ENCODE measurements at places on chromosomes 11 and 22.
A peak's percentile ranks its signal among the peaks of the same experiment; 100 is the strongest.

DNA sequence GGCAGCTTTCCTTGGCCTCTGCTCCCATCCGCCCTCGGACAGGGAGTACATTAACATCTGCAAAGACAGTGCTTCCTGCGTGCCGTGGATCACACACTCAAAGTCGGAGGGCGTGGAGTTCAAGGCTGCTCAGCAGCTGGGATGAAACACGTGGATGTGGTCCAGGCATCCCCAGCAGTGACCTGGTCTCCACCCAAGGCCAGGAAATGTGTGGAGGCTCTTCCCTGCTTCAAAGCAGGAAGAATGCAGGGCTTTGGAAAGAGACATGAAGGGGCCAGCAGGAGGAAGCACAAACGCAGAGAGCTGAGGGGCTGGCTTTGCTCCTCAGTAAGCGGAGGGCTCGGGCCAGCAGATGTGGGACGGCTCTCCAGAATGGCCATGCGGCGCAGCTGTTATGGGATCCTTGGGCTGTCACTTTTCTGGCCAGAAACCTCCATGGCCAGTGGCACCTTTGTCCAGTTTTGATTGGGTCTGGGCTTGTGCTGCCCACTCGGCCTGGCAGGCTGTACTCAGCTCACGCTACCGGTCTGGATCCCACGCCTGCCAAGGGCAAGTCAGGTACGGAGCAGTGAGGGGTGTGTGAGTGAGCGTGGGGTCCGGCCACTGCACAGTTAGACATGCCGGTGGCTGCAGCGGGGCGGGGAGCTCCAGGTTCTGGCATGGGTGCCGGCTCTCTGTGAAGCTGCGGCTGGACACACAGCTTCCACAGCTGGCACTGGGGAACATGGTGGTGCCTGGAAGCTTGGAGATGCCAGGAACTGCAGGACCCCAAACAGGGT lies 438.0 kb downstream of the TBC1D22A start:
- DNase-seq = no peak

DNA sequence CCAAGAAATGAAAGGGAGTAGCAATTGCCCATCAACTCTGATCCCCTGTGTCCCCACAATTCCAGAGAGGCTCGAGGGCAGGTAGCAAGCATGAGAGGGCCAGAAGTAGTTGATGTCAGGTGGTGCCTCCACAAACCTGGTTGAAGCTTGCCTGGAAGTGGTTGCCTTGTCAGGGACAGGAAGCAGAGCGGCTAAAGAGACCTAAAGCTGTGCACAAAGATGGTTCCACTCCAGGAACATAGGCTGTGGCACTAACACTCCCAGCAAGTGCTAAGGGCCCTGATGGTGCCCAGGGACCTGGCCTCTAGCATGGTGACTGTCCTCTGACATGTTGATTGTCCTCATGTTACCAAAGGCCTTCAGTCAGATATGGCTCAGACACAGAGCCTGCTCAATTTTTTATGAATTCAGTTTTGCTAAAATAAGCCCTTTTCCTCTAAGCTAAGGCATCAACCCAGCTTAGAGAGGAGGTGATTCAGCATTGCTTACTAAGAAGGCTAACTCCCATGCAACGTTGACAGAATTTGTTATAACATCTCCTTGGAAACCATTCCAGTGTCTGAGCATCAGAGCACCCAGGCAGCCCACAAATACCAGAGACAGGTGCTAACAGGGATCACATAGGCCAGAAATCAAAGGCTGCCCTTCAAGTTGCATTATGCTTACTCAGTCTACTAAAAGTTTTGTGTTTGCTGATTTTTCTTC lies 196.3 kb upstream of the ARHGAP20 start:
- DNase-seq = no peak

DNA sequence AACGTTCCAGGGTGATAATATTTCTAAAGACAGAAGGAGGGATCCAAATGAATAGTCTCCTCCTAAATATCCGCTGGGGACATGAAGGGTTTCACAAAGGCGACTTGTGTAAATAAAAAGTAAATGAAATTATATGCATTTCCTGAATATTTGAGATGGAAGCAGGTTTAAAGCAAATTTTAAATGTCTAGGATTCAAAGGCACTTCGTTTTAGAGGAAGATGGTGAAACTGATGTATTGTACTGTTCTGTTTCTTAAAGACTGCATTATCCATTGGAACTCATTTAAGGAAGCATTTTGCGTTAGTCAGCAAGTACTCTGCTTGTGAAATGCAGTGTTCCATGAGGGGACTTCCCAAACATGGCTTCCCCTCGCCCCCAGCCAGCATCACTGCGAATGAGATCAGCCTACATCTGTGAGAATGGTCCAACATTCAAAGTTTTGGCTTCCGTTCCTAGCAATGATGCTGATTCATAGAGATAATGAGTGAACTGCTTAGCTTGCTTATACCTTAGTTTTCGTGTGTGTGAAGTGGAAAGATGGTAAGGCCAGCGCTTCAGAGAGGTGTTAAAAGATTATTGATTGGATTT lies 1.5 kb downstream of the RAB39A start:
- DNase-seq = no peak

- DNase-seq = no peak
Observed at GRCh38 chr11:69217276-69218105, 61.8 kb downstream of the SMIM38 start.

DNA sequence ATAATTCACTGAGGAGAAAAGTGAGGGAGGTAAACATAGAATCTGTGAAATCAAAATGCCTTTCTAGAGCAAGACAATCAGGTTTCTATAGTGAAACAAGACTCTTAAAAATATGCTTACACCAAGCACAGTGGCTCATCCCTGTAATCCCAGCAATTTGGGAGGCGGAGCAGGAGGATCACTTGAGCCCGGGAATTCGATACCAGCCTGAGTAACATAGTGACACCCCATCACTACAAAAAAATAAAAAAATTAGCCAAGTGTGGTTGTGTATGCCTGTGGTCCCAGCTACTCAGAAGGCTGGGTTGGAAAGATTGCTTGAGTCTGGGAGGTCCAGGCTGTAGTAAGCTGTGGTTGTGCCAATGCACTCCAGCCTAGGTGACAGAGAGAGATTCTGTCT lies 43.2 kb upstream of the ME3 start:
- no peak for DNase-seq

- DNase-seq = no peak
Observed at GRCh38 chr11:135033540-135033939, 621.5 kb upstream of the B3GAT1 start.

GRCh38 chr11:20311444-20311843 lies 52.1 kb upstream of the HTATIP2 start:
- DNase-seq = no peak

DNA sequence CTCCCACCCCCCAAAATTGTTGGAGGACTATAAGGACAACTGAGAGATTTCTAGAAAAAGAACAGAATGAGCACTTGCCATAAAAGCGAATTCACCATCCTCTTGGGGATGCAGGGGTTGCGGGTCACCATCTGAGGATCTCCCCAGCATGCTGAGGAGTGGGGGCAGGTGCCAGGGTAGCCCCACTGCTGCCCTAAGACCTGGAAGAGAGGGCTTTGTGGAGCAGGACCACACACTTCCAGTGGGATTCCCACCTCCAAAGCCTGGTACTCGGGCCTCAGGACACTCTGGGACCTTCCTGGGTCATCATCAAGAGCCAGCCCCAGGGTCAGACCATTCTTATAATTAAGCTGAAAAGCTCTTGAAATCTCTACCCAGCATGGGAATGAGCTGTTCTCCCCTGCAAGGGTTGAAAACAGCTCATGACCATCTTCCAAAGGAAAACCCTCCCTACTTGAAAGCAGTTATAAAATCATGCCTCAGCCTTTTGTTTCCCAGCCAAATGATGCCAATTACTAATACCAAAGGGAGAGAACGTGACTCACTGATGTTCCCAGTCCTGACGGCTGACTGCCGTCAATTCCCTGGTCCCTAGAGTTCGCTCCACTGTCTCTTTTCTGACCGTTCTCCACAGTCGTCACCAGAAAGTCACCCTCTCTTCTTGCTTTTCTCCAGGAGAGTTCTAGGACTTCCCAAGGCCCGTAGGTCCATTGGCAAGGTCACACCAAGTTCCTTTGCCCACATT lies 76.8 kb upstream of the CREB3L1 start:
- DNase-seq = no peak

- DNase-seq = no peak
Observed at GRCh38 chr11:97729546-97730272, 1291.0 kb upstream of the CNTN5 start.

- no peak for DNase-seq
Observed at GRCh38 chr22:29155966-29156365, 49.7 kb upstream of the EMID1 start.

DNA sequence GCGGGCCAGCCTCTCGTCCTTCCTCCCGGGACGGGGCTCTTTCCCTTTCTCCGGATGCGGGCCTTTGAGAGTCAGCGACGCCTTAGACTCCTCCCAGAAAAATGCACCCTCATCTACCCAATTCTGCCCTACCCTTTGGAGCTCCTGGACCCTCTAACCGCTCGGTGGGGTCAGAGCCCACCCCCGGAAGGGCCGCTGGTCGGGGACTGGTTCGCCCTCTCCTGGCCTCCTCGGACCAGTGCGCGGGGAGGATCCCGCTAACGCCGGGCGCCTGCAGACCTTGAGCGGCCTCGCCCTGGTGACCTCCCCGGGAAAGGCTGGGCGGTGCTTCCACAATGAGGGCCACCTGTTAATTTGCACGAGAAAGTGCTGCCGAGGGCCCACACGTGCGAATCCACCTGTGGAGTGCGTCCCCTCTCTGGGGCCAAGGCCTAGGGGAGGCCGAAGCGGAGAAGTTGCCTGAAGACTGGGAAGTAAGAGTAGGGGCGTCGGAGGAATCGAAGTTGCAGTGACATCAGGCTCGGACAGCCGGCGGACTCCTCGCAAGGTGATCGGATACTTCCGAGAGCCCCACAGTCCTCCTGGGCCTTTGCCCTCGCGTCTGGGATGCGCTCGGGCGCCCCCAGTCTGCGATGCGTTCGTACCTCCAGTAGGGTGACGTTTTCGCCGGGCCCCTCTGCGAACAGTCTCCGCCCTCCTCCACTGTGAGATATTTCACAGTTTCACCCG lies 61.5 kb downstream of the ENDOD1 start:
- DNase-seq = peak; percentile 76

DNA sequence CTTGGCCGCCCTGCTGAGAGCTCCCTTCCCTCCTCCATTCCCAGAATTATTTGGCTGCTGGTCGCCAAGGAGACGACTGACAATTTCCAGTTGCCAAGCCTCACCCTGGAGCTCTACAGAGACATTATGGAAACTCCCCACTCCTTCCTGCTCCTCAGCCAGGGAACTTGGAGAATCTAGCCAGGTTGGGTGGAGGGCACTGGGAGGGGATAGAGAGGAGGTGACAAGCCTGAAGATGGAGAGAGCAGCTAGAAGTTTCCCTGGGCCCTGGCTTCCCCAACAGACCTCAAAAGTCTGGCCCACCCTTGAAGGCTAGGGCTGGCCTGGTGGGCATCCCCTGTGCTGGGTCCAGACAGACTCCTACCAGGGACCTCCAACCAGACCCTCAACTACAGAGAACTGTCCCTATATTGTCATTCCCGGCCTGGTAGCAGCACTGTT lies 6.7 kb upstream of the VSIG10L2 start:
- no peak for DNase-seq

DNA sequence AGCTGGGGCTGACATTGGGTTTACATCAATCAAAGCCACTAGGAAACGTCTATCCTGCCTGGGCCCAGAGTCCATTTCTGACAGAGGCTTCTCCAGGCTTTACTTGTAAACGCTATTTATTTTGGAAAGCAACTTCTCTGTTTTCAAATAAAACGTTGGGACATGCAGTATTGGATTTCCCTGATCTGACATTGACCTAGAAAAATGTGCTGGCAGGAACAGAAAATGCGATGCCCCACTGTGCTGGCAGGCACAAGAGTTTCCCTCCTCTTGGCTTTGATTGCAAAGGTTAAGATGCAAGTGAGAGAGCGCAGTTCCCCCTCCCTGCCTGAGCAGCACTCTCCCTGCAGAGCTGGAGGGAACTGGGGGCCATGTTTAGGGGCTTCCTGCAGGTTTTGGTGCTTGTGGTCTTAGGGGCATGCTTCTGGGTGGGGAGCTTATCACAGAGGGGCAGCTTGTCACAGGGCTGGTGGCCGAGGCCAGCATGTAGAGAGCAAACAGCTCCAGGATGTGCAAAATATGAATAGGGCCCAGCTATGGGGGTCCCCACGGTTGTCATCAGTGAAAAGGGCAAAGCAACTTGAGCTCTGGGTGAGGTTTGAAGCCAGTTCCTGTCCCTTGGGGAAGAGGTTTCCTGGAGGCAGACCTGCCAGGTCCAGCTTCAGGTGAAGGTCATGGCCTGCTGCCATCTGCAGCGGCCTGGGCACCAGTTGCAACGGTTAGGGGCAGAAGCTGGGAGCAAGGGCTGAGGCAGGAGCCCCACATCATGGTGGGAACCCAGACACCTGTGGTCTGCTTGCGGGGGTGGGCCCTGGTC lies 42.3 kb upstream of the DKK3 start:
- no peak for DNase-seq

DNA sequence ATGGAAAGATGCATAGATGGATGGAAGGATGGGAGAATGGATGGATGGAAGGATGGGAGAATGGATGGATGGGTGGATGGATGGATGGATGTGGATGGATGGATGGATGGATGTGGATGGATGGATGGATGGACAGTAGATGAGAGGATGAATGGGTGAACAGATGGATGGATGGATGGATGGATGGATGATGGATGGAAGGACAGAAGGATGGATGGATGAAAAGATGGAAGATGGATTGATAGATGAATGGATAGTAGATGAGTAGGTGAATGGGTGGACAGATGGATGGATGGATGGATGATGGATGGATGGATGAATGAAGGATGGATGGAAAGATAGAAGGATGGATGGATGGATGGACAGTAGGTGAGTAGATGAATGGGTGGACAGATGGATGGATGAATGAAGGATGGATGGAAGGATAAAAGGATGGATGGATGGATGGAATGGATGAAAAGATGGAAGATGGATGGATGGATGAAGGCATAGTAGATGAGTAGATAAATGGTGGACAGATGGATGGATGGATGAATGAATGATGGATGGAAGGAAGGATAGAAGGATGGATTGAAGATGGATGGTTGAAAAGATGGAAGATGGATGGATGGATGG lies 15.5 kb downstream of the FGF3 start:
- DNase-seq = no peak

- DNase-seq = no peak
Observed at GRCh38 chr11:1564535-1565172, 7.4 kb downstream of the DUSP8 start.

DNA sequence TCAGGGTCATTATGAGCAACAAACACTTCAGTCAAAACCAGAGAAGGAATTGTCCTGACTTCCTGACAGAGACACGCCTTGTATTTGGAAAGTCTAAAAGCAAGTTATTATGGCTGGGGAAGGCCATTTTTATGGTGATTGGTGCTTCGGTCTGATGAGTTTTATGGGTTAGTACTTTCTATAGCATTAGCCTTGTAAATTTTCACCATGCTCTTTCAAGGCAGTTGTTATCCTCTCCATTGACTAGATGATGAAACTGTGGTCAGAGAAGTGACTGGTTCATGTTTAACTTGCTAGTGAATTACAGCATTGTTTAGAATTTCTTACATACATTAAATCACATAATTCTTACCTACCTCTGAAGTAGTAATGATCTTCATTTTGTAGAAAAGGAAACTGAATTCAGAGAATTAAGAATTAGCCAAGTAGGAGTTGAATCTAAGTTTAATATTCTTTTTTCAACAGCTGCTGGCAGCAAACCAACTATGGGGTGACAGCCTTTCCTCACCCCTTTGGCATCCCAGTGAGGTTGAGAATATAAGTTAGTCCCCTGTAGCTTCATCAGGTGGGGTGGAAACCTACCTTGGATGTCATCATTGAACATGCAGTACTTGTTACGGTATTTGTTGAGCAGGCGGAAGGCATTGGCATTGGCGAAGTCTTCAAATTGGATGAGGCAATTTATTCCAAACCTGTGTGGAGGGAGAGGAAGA lies 90.0 kb downstream of the CCDC81 start:
- no peak for DNase-seq

GRCh38 chr11:45337583-45338360 lies 51.6 kb upstream of the SYT13 start:
- DNase-seq = no peak
